ENCODE measurements at places on chromosomes 5 and 9.
A peak's percentile ranks its signal among the peaks of the same experiment; 100 is the strongest.

DNA sequence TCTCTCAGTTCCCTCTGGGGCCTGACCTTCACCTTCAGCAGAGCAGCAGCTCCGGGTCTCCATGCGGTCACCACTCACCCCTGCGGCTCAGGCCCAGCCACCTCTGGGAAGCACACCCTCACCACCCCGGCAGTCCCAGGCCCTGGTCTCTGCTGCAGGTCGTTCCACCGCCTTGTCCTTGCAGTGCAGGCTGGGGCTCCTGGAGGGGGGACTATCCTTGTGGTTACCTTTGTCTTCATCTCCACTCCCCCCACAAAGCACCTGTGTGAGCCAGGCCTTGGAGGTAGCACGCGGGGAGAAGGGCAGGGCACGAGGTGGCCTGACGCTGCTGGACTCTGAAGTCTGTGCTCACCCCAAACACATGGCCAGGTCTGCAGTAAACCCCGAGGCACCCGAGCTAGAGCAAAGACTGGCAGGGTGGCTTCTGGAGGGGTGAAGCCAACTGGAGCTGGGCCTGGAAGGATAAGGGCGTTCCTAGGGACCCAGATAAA is 33.2 kb upstream of the RXRA start:
- no peak for DNase-seq

- DNase-seq = no peak
Measured at GRCh38 chr5:1500411-1501091, 23.2 kb downstream of the LPCAT1 start.

- no peak for DNase-seq
Measured at GRCh38 chr9:117772960-117773359, 68.8 kb downstream of the TLR4 start.

- no peak for DNase-seq
Measured at GRCh38 chr9:77563174-77563573, 84.9 kb downstream of the GNA14 start.

DNA sequence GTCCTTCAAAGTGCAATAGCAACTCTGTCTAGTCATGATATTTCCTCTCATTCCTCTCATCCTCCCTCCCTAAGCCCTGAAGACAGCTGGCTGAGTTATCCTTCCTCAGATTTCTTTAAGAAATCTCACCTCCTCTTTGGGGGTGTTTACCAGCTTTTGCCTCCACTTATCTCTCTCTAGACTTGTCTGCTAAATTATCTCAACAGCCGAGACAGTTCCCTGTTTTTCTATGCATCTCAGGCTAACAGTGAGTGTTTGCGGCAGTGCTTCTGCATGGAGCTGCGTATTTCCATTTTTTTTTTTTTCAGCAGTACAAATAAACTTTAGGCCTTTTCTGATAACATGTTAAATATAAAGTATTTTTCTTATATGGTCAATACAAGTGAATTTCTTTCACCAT is 20.9 kb downstream of the KCTD16 start:
- DNase-seq = no peak

GRCh38 chr9:93532141-93532540 is 44.2 kb upstream of the PHF2 start:
- DNase-seq = no peak

GRCh38 chr5:167460449-167461020 is 830.9 kb upstream of the WWC1 start:
- DNase-seq = no peak

DNA sequence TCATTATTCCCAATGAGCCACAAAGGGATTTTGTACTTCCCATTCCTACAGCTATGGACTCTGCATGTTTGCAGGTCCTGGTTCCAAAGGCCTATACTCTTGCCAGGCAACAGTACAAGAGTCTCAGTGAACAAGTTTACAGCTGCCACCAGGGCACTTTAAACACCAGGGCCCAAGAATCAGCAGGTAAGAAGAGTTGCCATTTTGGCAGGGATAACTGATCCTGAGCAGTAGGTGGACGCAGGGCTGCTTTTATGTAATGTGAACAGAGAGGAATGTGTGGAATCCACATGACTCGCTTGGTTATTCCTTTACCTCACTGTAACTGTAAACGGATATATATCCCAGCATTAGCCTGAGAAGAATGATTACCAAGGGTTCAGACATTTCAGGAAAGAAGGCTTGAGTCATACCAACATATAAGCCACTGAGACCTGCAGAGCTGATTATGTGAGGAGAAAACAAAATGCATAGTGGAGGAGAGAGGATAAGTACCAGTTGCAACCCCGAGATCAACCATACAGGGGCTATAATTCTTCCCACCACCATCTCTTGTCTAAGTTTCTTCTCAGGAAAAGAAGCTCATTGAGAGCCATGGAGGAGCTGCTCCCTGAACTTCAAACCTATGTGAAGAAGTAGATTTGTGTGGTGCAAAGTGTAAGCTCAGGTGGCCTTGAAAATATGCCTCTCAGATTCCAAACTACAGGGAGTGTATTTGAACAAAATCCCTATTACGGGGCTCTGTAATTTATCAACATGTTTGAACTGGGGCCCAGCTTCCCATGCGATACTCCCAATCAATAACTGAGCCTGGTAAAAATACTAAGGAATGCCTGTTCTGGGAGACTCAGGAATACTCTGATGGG is 24.6 kb downstream of the RAPGEF6 start:
- no peak for DNase-seq

GRCh38 chr5:11719888-11720481 is 184.3 kb downstream of the CTNND2 start:
- DNase-seq = no peak

- DNase-seq = no peak
Measured at GRCh38 chr9:105850852-105851500, 156.6 kb downstream of the TMEM38B start.

DNA sequence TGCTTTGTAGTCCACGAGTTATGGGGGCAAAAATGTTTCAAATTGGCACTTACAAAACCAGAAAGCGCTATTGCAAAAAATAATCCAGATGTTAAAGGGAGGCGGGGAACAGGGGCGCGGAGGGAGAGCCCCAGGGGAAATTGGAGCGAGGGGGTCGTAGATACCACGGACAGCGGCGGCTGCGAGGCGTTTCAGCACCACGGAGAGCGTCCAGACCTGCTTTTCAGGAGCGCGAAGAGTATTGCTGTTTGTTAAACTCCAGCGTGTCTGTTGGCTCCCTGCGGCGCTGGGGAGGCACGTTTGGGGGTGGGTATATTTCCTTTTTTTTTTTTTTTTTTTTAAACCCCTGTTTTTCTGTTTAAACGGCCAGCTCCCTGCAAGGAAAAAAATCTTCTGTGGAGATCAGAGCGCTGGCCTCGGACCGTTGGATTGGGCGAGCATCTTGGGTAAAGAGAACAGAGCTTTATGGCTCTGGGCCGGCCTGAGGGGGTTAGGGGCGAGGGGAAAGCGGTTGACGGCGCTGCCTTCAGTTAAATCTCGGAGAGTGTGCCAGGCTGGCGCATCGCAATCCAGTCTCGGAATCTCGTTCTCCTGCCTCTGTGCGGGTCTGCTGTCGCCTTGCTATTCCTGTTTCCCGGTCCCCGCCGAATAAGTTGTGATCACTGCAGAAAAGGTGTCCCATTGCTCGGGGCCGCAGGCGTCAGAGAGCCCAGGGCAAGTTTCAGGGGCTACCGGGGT is at the start of gene GLRA1:
GLRA1 (minus strand) TSS at position 288 of the 738 bp plus-strand sequence. CDS start 302 bp downstream, outside the sequence.
- DNase-seq = peak; percentile 27

GRCh38 chr5:539469-540070 is 15.3 kb upstream of the SLC9A3 start:
- DNase-seq = no peak

- DNase-seq = peak; percentile 83
Measured at GRCh38 chr5:119368238-119368630, 12.4 kb downstream of the TNFAIP8 start.

DNA sequence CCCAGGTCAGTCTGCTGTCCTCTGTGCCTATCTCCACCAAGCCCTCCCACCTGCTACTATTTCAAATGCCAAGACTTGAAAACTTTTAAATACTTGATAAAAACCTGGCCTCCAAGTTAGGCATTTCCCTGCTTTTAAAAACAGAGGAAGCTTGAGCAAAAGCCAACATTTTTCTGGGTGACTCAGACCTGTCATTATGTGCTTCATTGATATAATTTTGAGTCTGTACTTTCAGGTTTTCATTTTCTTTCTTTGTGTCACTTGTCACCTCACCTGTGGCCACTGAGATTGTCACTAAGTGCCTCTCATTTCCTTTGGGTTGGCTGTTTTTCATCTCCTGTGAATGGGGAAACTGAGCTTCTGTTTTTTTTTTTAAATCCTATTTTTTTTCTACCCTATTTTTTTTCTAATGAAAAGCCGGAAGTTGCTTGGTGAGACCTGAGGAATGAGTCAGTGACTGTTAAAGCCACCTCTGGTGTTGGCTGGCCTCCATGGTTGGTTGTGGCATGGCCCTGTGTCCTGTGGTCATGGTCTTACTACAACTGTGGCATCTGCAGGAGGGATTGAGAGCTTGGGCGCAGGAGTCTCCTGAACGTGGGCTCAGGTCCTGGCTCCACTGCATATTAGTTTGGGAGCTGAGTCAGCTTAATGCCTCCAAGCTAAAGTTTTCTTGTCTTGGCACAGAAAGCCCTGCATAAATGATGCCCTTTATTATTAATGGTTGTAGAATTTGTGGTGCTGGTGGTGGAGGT is 56.7 kb downstream of the ARHGAP26 start:
- DNase-seq = no peak

- no peak for DNase-seq
Measured at GRCh38 chr9:77224746-77225312, 47.5 kb downstream of the VPS13A start.

DNA sequence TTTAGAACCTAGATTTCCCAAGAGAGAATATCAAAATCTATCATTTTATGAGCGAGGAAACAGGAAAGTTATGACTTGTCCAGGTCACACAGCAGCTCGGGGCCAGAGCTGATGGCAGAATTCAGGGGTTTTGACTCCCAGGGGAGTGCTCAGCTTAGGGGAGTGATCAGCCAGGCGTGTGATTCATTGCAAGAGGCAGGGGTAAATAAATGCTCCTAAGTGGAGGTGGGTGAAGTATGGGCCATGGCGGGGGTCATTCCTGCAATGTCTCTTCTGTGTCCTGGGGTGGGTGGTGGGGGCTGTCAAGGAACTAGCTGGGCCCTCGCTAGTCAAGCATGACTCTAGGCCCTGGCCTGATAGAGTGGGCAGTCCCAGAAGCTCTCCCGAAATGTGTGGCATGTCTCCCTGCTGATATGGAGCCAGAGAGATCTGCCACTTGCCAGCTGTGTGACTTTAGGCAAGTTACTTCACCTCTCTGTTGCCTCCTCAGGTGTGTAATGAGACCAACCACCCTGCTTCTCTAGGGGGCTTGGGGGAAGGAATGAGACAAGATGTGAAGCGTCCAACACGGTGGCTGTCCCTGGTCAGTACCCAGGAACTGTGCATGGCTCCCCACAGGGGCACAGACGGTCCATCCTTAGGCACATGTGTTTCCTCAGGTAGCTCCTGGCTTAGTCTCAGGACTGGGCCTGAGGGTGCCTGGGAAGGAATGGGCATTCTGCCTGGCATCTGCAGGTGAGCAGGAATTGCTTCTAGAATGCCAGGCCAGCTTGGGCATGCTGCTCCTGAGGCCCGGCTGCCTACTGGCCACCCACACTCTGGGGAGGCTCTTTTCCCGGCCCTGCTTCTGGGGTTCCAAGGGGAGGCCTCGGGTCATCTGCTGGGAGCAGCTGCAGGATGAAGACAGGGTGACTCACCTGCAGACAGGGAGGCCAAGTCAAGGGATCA is 36.5 kb upstream of the SH3PXD2B start:
- DNase-seq = no peak

DNA sequence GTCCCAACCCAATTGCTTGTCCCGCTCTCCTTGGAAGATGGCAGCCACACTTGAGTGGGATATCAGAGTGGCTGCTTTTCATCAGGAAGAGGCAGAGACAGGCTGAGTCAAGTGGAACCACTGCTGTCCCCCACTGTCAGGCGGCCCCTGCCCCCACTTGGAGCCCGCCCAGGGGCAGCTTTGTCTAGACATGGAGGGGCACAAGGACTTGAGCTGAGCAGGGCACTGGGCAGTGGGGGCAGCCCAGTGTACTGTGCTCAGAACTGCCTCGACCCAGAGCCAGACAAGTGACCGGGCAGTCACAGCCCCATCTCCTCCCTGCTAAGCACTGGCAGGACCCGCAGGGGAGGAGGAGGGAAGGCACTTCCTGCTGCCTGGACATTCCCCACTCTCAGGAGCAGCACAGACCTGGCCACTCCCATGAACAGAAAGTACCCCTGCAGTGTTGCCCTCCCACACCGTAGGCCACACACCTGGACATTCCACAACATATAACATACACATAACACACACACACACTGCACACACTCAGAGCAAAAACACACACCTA is 91.0 kb downstream of the MRPL36 start:
- DNase-seq = no peak

- DNase-seq = no peak
Measured at GRCh38 chr5:137791799-137792198, 37.6 kb upstream of the HNRNPA0 start.

DNA sequence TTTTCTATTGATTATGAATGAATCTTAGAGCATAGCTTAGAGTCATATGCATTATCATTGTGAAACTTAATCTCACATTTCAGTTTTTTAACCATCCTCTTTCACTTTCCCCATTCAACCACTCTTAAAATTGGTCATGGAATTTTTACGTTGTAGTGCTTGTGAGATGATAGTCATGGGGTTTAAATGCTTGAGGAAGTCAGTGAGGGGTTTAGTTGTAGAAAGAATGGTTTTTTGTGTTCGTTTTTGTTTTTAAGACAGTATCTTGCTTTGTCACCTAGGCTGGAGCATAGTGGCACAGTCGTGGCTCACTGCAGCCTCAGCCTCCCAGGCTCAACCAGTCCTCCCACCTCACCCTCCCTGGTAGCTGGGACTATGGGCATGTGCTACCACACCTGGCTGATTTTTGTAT is 19.6 kb downstream of the UGCG start:
- no peak for DNase-seq

- DNase-seq = no peak
Measured at GRCh38 chr9:494764-495163, 280.1 kb downstream of the DOCK8 start.

DNA sequence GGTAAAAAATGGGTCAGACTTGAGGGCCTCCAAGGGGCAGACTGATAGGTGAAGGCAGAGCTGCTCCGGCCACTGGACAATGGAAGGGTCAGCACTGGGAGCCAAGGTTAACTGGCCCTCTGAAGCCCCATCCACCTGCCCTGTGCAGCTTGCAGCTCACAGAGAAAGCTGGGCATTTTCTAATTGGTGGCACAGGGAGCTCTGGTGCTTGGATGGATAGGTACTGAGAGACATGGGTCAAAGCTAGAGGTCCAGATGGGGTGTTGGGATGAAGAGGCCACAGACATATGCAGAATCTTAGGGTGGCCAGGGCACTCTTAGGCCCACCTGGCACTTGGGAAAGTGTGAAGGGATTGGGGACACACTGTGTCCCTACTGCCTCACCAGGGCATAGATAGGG is 29.5 kb upstream of the SARDH start:
- DNase-seq = no peak

DNA sequence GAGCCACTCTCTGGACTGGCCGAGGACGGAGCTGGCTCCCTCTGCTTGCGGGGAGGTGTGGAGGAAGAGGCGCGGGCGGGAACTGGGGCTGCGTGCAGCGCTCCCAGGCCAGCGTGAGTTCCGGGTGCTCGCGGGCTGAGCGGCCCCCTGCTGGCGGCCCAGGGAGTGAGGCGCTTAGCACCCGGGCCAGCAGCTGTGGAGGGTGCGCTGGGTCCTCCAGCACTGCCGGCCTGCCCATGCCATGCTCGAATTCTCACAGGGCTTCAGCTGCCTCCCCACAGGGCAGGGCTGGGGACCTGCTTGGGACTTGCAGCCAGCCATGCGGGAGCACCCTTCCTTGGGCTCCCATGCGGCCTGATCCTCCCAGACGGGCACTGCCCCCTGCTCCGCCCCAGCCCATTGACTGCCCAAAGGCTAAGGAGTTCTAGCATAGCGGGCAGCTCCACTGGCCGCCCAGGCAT is 416.9 kb downstream of the MRPS30 start:
- peak; percentile 2 for DNase-seq

GRCh38 chr9:85112391-85112790 is 442.9 kb downstream of the NTRK2 start:
- DNase-seq = no peak

Data from T-helper 1 cell (primary cell).